ENCODE measurements at places on chromosomes 6 and 20.
A peak's percentile ranks its signal among the peaks of the same experiment; 100 is the strongest.

- no peak for DNase-seq
Observed at GRCh38 chr6:3661390-3661789, 90.1 kb downstream of the PXDC1 start.

GRCh38 chr6:104414723-104415122 is 445.0 kb downstream of the HACE1 start:
- no peak for DNase-seq

DNA sequence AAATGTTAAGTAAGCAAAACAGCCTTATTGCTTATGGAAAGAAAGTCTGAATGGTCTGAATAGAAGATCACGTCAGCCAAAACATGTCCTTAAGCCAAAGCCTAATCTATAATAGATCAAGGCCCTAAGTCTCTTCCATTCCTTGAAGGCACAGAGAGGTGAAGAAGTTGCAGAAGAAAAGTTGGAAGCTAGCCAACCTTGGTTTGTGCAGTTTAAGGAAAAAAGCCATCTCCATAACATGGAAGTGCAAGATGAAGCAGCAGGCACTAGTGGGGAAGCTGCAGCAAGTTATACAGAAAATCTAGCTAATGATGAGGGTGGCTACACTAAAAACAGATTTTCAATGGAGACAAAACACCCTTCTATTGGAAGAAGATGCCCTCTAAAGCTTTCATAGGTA is 29.1 kb downstream of the LRRN4 start:
- DNase-seq: no peak

- no peak for DNase-seq
Observed at GRCh38 chr6:2547355-2547754, 203.4 kb downstream of the MYLK4 start.

- peak; percentile 41 for DNase-seq
Observed at GRCh38 chr6:9540534-9541126, 874.2 kb downstream of the TFAP2A start.

DNA sequence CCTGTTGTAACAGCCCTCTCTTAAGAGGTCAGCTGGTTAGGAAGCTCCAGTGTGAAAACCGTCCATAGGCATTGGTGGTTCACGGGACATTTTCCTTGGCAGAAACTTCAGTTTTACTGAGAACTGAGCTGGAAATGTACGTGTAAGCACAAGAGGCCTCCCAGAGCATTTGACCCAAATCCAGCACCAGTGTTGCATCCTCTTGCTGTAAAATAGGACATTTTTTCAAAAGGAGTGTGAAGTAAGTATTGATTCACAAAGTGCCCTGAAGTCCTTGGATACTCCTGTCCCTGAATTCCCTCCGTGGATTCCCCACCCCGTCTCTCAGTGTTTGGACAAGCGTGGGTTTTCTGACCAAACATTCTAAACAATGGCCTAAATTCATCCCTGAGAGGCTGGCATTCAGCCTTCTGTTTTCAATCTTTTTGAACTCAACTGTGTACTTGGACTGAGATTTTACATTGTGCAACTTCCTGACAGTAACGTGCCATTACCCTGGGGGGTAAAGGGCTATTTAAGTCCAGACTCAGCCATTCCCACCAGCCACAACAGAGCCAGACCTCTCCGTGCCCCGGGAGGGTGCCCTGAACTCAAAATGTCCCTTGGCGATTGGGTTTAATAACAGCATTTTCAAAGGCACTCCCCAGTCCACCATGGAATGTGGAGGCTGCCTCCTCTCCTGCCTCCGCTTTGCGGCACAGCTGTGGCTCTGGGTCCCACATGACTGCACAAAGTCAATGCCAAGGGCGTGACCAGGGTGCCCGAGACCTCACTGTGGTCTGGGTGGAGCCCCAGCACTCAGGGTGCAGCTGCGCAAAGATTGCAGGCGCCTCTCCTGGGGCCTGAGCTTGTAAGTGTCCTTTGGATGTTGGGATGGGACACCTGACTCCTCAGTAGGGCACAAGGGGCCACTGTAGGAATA is 92.7 kb upstream of the AFDN start:
- no peak for DNase-seq

- DNase-seq: no peak
Observed at GRCh38 chr6:150959166-150959565, 93.7 kb downstream of the MTHFD1L start.

DNA sequence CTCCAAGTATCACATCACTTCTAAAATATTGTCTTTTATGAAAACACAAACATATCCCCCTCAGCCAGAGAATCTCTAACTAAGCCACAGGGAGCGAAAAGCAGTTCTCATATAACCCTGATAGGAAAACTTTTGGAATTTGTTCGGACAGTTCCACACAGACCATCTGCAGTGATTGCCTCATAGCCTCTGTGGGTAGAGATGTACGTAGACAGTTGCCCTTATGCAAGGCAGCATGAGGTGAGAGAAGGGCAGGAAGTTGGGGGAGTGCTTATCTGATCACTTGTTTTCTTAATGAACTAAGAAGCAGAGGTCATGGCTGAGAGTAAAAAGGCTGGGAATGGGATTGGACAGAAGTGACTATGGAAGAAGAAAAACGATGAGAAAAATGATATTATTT is 39.6 kb downstream of the SLC23A2 start:
- DNase-seq: no peak

DNA sequence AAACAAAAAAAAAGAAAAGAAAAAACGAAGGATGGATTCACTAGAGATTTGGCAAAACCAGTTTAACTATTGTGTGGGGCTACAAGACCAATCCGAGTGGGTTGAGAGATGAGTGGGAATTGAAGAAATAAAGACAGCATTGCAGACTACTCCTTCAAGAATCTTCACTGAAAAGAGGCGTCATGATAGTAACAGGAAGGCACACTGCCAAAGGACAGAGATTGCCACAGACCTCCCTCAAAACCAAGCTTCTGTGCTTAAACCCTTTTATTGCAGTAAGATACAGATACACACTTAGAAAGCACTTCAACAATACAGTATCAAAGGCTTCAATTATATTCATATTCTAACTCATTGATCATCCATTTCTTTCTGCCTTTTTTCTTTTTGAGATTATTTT is 103.9 kb downstream of the IPCEF1 start:
- no peak for DNase-seq

DNA sequence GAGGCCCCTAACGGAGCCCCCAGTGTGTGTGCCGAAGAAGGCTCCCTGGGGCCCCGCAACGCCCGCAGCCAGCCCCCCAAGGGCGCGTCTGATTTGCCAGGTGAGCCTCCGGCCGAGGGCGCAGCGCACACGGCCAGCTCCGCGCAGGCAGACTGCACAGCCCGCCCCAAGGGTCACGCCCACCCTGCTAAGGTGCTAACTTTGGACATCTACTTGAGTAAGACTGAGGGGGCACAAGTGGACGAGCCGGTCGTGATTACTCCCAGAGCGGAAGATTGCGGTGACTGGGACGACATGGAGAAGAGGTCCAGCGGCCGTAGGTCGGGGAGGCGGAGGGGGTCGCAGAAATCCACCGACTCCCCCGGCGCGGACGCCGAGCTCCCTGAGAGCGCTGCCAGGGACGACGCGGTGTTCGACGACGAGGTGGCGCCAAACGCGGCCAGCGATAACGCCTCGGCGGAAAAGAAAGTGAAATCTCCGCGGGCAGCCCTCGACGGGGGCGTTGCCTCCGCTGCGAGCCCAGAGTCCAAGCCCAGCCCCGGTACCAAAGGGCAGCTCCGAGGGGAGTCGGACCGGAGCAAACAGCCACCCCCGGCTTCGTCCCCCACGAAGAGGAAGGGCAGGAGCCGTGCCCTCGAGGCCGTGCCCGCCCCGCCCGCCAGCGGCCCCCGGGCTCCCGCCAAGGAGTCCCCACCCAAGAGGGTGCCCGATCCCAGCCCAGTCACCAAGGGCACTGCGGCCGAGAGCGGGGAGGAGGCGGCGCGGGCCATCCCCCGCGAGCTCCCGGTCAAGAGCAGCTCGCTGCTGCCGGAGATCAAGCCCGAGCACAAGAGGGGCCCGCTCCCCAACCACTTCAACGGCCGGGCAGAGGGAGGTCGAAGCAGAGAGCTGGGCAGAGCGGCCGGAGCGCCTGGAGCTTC is 117.0 kb downstream of the RTN4IP1 start:
- peak; percentile 86 for DNase-seq

GRCh38 chr6:6333501-6333900 is 13.0 kb upstream of the F13A1 start:
- no peak for DNase-seq

- DNase-seq: no peak
Observed at GRCh38 chr20:19027971-19028370, 184.5 kb upstream of the SLC24A3 start.

- DNase-seq: no peak
Observed at GRCh38 chr20:3010985-3011723, 32.3 kb upstream of the GNRH2 start.

- DNase-seq: no peak
Observed at GRCh38 chr20:58573986-58574385, 58.8 kb upstream of the APCDD1L start.

DNA sequence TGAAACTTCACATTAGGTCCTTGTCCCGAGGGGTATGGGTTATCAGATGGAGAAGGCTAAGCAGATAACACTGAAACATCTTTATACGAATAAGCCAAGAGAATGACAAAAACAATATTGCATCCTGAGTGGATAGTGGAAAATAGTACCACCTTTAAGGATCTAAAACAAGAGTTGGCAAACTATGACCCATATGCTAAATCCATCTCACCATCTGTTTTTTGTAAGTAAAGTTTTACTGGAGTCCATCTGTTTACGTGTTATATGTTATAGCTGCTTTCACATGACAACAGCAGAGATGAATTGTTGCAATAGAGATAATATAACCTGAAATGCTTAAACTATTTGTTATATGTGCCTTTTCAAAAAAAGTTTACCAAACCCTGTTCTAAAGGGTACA is 76.1 kb upstream of the TRDN start:
- DNase-seq: no peak

- no peak for DNase-seq
Observed at GRCh38 chr6:21999012-21999528, 297.8 kb downstream of the PRL start.

- no peak for DNase-seq
Observed at GRCh38 chr20:54624706-54625390, 149.5 kb downstream of the DOK5 start.

DNA sequence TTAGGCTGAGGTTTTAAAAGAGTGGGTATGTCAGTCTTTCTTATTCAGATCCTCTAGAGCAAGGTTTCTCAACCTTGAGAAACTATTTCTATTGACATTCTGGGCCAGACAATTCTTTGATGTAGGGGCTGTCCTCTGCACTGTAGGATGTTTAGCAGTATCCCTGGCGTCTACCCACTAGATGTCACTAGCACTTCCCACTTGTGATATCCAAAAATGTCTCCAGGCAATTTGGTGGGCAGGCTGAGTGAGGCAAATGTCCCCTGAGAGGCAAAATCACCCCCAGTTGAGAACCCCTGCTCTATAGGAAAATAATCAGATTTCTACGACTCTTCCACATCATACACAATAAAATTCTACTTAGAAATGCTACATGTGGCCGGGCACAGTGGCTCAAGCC is 7.7 kb upstream of the ZKSCAN8 start:
- DNase-seq: no peak

GRCh38 chr6:117870486-117871242 is 36.4 kb upstream of the SLC35F1 start:
- no peak for DNase-seq

- DNase-seq: no peak
Observed at GRCh38 chr20:22829356-22829755, 205.8 kb upstream of the SSTR4 start.

DNA sequence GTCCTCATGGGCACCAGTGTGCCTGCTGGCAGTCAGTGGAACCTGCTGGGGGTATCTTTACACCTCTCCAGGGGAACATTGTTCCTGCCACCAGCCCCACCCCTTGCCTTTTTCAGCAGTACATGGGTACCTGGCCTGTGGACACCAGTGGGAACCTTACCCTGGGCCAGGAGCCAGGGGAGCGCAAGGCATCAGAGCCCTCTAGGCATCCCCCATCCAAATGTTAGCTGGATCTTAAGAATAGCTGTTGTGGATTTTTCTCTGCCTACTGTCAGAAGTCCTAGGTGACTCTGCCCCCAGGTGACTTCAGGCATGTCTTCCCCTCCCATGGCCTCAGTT is 38.8 kb upstream of the ID1 start:
- DNase-seq: no peak

GRCh38 chr6:81889377-81890053 is 137.0 kb upstream of the TENT5A start:
- DNase-seq: no peak

DNA sequence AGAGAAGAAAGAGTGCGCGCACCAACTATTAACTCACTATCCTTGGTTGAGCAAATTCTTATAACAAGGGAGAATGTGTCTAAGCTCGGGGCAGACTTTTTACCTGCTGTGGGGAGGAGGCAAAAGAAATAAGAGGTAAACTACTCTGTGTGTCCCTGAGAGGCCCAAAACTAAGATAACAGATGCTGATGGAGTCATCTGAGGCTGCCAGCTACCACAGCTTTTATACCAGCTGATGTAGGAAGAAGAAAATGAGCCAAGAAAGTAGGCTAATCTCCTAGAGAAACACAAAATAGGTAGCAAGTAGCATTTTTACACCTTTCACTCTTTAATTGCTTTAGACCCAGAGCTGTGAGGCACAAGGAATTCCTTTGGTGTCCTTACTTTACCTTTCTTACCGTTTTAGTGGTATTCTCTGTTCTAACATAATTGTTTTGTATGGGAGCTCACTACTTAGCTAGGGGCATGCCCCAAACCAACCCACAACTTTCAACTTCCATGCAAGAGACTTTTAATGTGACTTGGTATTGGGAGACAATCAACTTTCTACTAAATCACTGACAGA is 27.8 kb upstream of the PIM1 start:
- DNase-seq: no peak

DNA sequence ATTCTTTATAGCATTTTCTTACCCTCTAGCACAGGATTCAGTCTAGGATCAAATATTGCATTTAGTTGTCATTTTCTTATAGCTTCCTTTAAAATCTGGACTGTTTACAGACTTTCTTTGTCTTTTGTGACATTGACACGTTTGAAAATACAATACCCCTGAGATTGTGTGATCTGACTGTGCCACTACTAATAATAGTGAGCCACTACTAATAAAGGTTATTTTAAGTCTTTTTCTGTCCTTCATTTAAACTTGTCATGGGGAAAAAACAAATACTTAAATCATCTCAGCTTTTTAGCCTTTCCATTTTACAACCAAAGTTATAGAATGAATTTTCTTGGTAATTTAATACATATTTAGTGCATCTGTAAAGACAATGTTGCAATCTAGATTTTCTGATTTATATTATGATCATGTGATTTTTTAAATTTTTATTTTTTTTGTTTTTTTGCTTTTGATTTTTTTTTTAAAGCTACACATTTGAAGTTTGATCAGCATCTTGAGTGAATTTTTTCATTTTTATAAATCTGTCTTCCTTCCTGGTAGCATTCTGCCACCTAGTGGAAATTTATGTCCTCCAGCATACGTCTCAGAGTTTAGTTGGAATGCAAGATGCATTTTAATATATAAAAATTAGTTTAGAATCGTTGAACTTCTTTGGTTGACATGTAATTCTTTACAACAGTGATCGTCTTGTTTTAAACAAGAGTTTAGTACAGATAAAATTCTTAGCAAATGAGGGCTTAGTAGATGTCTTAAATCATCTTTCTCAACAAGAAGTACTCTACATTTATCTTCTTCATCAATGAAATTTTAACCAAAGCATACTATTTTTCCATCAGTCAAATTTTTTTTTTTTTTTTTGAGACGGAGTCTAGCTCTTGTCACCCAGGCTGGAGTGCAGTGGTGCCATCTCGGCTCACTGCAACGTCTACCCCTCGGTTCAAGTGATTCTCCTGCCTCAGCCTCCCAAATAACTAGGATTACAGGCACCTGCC is 119.4 kb downstream of the NCOA3 start:
- DNase-seq: peak; percentile 18

Measured in GM20000 (cell line).